Activated CD4-positive, alpha-beta T cell treated with anti-CD3 and anti-CD28 coated beads, Interleukin-2, amount 50 U/mL, for 1 hour (primary cell): ENCODE measurements at places on chromosomes 2 and 18.

DNA sequence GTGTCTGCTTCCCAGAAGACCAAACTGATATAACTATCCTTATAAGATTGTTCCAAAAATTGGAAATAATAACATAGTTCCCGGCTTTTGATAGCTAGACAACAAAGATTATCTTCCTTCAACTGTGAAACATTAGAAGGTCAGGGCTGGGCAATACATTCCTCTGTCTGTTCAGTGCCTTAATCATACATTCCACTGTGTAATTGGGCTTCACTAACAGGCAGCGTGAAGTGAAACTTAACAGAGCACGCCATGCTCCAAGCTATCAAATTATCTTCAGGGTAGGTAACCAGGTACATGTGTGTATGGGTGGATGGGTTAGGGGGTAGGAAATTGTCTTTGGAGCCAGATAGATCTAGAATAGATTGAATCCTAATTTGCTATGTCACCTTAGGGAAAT lies 23.5 kb upstream of the ARL5A start:
- DNase-seq = no peak

GRCh38 chr2:136801661-136802060 lies 36.3 kb downstream of the THSD7B start:
- no peak for DNase-seq

- no peak for DNase-seq
These were observed 129.6 kb downstream of the PPP1R1C start for GRCh38 chr2:182115258-182115657.

DNA sequence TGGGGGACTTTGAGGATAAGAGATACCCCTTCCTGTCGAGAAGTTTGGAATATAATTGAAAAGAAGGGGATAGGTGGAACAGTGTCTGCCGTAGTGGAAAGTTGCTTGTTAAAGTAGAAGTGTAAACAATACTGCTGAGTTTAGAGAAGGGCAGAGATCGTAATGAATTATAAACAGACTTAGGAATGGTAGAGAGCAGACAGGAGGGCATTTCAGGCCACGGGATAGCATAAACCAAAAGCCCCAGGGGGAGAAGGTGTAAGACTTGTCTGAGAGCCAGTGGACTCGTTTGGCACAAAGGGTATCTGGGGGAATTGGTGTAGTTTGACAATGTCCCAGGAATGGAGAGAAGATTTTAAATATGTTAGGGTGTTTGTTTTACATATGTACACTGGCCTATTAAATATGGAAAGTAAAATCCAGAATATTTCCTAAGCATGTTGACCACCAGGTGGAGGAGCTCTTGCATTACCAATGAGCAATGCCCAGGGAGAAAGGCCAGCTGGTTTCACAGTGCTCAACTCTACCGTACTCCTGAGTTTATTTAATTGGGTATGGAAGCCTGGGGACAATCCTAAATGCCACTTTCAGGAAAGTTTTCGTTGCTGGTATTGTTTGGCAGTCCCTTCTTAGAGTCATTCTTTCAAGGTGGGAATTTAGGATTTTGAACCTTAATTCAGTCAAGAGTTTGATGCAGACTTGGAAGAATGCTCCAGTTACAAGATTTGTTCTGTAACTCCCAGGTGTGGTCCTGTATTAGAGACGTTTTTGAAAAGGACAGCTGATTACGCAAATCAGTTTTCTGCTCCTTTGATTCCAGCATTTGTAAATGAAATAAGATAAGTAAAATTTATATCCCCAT lies 7.5 kb downstream of the COPS8 start:
- DNase-seq = no peak

DNA sequence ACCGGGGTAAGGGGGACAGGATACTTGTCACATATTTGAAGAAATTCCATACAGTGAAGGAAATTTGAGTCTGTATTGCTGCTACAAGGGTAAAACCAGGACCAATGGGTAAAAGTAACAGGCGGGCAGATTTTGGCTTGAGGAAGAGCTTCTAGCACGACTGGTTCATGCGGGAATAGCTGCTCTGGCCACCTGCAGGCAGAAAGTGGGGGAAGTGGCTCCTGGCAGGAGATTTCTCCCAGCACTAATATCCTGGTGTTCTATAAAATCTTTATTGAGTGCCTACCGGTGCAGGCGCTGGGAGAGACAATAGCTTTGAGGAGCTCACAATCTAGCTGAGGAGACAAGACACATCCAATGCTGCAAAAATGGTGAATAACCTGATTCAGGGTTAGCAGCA lies 198.5 kb downstream of the LOXHD1 start:
- no peak for DNase-seq

GRCh38 chr2:167386694-167387093 lies 498.4 kb downstream of the XIRP2 start:
- DNase-seq = no peak

- no peak for DNase-seq
These were observed 228.3 kb downstream of the NAPG start for GRCh38 chr18:10754128-10754527.

- no peak for DNase-seq
These were observed 464.5 kb upstream of the MYT1L start for GRCh38 chr2:2795438-2796091.

GRCh38 chr2:37125416-37125815 lies 31.4 kb downstream of the EIF2AK2 start:
- no peak for DNase-seq

GRCh38 chr2:78699696-78700095 lies 325.8 kb upstream of the REG3G start:
- no peak for DNase-seq

DNA sequence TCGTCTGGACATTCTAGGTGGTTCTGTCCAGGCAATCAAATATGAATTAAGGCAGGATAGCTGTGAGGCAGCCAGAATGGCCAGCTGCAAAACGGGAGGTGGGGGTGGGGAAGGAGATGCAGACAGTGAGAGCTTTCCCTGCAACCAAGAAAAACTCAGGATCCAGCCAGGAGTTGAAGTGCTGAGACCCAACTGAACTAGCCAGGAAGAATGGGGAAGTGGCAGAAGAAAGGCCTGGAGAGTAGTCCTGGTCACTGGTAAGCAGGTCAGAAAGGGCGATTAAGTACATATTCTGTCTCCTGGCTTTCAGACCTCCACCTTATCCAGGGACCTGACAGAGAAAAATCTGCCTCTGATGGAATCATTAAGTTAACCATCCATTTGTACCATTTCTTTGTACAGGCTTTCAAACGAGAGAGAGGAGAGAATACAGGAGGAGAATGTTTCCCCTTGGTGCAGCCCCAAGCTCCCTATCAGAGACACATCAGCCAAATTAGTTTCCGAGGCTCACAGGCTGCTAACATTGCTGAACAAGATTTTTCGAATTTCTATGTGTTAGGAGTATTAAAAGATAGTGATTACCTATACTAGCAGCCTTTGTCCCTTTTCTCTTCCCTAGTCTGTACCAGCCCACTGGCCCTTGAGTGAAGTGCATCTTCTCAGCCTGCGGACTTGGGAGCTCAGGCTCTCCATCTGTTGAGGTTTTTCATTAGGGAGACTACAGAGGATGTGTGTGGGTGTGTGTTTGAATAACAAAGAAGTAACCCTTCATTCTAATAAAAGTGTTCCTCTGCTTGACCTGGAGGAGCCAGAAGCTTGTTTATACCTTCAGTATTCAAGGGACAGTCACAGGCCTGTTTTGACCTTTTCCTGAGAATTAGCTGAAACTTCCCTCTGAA lies 12.5 kb upstream of the HOXD1 start:
- DNase-seq = no peak
